Fibroblast of skin of right quadriceps (primary cell): ENCODE measurements at places on chromosomes 5 and 9.

DNA sequence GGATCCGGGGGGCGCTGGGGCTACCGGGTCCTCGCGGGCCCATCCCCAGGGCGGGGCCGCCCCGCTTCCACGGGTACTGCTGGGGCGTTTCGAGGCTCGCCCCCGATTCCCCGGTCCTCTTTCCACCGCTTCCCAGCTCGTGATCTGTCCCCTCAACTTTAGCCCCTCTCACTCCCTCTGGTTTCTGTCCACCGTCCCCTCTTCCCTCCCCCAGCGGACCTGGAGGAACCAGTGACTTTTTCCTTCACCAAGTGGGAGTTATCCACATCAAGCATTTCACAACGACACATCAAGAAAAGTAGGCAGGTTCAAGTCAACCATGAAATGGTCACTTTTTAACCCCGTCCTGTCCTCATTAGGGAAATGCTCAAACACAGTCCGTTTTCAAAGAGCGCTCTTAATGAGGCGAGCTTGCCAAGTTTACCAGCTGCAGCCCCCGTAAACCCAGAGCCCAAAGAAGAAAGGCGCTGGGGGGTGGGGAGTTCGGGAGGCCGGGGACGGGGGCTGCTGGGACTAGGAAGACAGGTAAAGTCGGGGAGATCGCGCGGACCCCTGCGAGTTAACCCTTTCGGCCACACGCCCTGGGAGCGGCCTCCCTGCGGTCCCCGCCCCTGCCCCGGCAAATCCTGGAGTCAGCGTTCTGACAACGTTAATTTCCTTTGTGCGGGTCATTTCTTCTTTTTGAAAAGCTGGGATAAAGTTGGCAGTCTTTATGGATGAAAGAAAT, 2.1 kb upstream of the NFIB start:
- no peak for DNase-seq

DNA sequence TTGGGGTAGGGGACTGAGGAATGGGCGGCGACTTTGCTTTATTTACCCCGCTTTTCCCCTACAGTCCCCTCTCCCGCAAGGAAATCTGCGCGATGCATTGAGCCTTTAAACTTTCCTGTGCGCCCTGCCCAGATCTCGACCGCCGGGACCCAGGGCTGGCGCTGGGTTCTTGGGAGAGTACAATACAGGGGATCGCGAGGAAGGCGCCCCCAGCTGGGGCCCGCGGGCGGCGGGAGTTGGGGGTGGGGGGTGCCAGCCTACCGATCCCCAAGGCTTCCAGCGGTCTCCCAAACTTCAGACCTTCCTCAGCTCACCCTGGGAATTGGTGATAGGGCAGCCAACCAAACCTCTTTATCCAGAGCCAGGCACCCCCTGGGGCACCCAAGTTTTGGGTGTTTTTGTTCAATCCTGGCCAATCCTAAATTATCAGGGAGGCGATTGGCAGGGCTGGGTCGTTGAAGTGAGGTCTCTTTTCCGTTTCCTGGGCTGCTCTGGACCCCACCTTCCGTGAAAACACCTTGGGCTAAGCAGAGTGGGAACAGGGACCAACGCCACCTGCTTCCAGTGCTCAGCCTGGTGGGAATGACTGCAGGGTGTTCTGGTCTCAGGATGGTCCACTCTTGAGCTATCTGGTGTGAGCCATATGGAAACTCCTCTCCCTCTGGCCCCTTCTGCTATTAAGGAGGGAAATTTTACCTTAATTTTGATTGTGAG, 51.4 kb upstream of the DAB2IP start:
- no peak for DNase-seq

- DNase-seq, result no peak
These were observed 9.1 kb downstream of the PIK3R1 start for GRCh38 chr5:68224509-68225187.

DNA sequence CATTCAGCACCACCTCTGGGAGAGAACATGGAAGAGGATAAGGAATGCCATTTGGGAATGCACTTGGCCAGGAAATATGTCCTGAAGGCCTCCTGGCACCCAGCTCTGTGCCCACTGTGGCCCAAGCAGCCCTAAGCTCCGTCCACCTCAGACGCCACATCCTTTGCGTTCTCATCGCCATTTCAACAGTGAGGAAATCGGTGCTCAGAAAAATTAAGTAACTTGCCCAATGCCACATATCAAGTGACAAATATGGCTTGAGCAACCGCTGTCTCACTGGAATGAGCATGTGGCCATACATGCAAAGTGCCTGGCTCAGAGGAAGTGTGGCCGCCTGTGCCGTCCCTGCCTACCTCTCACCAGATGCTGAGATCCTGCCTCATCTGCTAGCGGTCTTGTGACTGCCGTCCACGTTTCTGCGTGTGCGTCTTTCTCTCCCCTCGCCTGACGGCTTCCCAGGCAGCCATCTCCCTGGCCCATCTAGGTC, 984 bp upstream of the DOK3 start:
- no peak for DNase-seq

- DNase-seq, result peak; percentile 60
These were observed 16.8 kb upstream of the ACTBL2 start for GRCh38 chr5:57499262-57500050.
